Left hindlimb (tissue), 1 donor: ENCODE measurements at places on chromosomes 5 and 9.

- DNase-seq: peak; percentile 46
Observed at GRCh38 chr5:173310218-173310769, 17.9 kb downstream of the STC2 start.

GRCh38 chr9:134242706-134243105 lies 78.3 kb upstream of the RNU6ATAC start:
- DNase-seq: no peak

GRCh38 chr5:380701-381309 lies 59.3 kb downstream of the AHRR start:
- DNase-seq: peak; percentile 12

GRCh38 chr5:152164860-152165259 lies 240.2 kb upstream of the GLRA1 start:
- no peak for DNase-seq

- no peak for DNase-seq
Observed at GRCh38 chr5:79119486-79119885, 7.9 kb downstream of the BHMT start.

DNA sequence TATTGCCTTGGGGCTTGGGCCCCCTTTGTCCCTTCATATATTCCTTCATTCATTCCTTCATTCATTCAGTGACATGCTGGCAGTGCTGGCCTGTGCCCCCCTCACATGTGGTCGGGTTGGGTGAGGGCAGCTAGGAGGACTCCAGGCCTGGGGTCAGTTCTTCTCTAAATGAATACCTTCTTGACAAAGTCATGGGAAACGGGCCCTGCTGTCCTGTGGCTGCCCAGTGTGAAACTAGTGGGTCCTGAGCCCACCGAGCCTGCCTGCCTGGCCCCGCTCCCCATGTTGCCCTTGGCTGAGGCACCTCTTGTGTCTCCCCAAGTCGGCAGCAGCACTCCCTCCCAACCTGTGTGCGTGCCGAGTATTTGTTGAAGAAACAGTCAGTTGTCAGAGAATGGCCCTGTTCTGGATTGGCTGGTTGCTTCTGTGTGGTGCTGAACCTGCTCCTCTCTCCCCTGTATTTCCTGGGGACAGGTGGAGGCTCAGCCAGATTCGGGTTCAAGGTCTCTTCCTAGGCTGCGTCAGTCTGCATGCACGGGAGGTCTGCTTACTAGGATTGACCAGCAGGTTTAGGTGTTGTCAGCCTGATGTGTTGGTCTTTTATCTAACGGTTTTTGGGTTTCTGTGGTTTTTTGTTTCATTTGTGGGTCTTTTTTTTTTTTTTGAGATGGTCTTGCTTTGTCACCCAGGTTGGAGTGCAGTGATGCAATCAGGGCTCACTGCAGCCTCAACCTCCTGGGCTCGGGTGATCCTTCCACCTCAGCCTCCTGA lies 3.0 kb upstream of the CEL start:
- no peak for DNase-seq

DNA sequence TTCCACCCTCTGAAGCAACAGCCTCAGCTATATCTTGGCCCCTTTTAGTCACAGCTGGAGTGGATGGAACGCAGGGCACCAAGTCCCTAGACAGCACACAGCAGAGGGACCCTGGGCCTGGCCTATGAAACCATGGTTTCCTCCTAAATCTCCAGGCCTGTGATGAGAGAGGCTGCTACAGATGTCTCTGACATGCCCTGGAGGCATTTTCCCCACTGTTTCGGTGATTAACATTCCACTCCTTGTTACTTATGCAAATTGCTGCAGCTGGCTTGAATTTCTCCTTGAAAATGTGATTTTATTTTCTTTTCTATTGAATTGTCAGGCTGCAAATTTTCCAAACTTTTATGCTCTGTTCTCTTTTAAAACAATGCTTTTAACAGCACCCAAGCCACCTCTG lies 384.8 kb downstream of the PRR16 start:
- no peak for DNase-seq

- no peak for DNase-seq
Observed at GRCh38 chr9:880725-881124, 39.2 kb downstream of the DMRT1 start.

GRCh38 chr5:11012295-11012694 lies 251.3 kb upstream of the DAP start:
- no peak for DNase-seq

GRCh38 chr5:124453221-124454051 lies 293.0 kb downstream of the ZNF608 start:
- DNase-seq: no peak

DNA sequence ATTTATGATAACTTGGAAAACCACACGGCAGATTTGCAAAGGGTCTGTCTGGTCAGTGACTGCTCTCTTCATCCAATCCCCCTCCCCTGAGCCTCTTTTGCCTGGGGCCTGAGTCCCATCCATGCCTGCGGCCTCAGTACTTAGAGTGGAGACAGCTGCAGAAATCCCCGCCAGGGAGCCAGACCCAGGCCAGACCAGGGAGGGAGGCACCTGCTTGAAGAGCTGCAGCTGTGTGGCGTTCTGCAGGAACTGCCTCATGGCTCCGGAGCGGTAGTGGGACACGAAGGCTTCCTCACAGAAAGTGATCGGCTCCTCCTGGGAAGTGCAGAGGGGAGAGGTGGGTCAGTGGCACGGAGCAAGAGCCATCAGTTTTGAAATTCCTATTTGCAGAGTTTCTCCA lies 101.6 kb downstream of the CRB2 start:
- DNase-seq: peak; percentile 64

GRCh38 chr5:117547192-117547591 lies 972.6 kb upstream of the SEMA6A start:
- no peak for DNase-seq

GRCh38 chr5:162068412-162068811 lies 839 bp downstream of the GABRG2 start:
- peak; percentile 59 for DNase-seq

- DNase-seq: no peak
Observed at GRCh38 chr5:171945476-171945875, 61.0 kb downstream of the FBXW11 start.

DNA sequence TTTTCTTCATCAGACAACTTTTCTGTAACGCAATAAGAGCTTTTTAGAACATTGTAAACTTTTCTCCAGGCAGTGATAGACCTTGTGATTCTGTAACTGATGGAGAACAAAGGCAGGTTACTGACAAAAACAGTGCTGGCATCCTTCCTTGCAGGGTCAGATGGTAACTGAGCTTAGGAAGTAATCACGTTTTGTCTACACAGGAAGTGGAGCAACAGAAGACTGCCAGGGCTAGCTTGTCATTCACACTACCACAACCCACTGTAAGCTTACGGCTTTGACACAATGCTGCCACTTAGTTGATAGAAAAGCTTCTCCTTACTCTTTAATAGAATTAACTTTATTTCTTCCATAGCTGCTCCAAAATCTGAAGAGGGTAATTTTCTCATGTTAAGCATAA lies 46.8 kb downstream of the FBN2 start:
- DNase-seq: no peak

DNA sequence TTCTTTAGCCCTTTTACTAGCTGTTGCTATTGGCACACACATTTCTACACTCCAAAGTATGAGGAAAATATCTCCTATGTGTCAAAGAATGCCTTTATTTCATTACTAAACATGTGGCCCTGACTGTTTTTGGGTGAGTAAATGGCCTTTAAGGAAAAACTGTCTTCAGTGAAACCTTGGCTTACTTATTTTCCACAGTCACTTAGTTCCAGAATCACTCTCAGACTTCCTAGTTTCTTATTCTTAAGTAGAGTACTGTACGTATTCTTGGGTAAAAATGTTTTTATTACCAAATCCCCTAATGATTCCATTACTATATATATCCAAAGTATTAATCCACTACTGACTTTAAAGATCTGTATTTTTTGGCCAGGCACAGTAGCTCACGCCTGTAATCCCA lies 27.5 kb downstream of the ERP44 start:
- no peak for DNase-seq

GRCh38 chr5:66669862-66670195 lies 73.6 kb downstream of the MAST4 start:
- no peak for DNase-seq

DNA sequence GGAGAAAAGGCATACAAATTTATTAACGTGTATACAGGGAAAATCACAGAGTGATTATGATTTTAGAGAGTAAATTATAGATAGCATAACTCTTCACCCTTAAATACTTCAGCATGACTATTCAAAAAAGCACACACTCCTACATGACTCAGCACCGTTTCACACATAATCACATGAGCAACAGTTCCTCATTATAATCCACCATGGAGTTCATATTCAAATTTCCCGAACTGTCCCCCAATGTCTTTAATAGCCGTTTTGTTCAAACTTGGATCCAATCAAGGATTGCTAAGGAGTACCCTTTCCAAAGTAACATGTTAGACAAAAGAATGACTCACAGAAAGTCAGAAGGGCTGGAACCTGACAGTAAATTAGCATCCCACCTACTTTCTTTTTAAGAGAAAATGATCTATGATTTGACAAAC lies 32.1 kb downstream of the RAPGEF1 start:
- no peak for DNase-seq

DNA sequence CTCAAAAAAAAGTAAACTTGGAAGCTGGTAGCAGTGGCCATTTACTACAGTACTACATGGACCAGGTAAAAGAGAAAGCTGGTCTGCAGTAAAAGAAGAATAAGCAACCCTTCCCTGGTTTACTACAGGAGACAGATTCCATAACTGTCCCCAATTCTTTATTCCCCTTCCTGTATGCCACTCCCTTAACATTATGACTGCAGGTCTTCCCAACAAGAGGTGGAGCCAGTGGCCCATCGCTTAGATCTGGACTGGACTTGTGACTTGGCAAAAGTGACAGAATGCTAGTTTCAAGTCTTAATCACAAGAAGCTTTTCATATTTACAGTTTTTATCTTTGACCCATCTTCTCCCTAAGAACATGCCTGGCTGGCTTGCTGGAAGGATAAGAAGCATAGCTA lies 42.6 kb upstream of the SLC12A2 start:
- DNase-seq: no peak
